ENCODE measurements at places on chromosomes 3 and 15. TPM values are rescaled to one million over a fixed set of nuclear protein-coding genes. Genes with fewer than 3 reads are reported as not detected.

Gene LSMEM2
- total RNA-seq, result not detected

Gene SNX33
- 30.9 TPM for total RNA-seq

Gene CPLX3
- not detected for total RNA-seq

Gene SERINC4
- total RNA-seq, result not detected

DNA sequence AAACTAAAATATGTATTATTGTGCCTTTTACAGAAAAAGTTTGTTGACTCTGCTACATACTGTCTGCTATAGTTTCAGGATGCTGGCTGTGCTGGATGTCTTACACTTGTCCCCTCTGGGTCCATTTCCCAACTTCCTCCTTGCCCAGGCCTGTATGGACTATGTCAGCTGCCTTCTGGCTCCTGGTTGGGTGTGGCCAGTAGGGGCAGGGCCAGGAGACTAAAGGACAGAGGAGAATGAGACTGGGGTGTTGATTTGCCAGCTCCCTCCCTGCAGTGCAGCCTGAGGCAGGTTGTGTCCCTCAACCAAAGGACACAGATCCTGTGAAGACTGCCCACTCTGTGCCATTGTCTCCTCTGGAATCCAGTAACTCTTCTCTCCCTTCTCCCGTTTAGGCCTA lies 90.6 kb upstream of the UBE2E2 start:
- no peak for DNase-seq

DNA sequence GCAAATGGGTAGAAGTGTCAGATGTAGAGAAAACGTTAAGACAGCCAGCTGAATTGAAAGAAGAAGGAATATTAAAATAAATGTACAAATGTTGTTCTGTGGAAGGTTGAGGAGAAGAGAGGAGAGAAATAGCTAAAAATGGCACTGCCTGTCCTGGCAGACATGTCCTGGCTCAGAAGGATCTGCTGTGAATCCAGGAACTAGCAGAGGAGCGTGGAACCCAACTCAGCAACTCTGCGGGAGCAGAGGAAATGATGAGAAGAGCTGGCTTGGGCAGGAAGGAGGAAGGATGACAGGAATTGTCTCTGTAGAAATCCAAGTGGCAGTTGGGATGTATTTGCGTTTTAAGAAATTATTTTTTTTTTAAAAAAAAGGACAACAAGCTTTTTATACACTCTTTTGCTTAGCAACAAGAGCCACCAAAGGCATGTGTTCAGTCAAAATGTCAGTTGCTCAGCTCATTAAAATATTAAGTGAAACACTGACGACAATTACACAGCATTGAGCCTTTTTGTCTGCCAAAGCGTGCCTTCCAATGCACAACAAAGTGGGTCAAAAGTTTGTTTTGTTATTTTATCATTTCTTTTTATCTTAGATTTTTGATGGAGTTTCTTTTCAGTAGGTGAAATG lies 16.1 kb downstream of the NANOGP8 start:
- no peak for DNase-seq

- DNase-seq, result no peak
These were observed 112.2 kb downstream of the DCLK3 start for GRCh38 chr3:36652104-36652503.

DNA sequence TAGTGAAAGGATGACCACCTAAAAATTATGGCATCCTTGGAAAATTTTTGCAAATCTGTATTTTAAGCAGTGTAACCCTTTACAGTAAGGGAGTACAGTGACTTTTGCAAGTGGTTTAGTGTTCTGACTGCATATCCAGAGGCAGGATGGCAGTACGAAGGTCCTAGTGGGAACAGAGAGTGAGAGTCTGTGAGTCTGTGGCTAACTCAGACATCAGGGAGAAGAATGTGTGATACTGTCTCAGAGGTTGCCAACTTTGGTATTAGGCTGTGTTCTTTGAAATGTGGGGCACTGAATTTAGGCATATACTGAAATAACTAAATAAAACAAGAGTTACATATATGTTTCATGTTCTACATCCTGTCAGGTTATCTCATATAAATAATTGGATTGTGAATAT lies 25.7 kb downstream of the PRKCI start:
- no peak for DNase-seq

- no peak for DNase-seq
These were observed 181.1 kb downstream of the PLCL2 start for GRCh38 chr3:17065881-17066280.

GRCh38 chr15:57322602-57323250 lies 53.6 kb upstream of the CGNL1 start:
- no peak for DNase-seq

DNA sequence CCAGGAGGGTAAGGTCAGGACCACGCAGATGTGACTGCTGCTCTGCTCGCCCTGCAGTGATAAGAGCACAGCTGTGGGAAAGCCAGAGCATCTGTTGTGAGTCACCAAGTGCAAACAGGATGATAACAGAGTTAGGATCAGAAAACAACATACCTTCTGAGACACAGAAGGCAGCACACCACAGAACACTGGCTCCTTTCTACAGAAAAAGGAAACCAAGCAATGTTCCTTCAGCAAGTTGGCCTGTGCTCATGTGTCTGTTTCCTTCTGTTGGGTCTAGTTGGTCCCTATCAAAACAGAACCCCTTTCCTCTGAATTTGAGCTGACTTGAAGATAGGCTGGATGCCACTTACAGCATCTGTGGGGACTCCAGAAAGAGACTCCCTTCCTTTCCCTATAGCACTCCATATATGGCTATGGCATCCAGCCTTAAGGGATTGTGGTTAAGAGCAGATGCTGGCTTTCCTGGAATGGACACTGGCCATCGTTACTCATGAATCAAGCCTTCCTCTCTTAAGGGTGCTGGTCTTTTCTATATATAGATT lies 440.7 kb upstream of the THBS1 start:
- DNase-seq, result no peak

- no peak for DNase-seq
These were observed 15.7 kb downstream of the ZBED2 start for GRCh38 chr3:111579495-111579894.

DNA sequence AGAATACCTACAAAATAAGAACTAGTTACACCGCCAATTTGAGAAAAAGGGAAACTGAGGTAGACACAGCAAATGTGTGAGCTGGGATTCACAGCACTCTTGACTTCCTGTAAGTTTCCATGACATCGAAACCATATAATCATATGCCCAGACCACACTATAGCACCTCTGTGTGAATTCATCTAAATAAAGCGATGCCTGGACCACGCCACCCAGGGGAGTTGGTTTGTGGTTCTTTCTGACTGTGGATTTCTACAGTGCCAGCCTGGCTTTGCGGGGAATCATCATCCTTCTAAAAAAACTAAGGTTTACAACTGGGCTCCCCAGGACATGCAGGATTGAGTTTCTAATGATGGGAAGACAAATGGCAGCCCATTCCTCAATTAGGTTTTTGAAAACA lies 23.5 kb upstream of the CA12 start:
- DNase-seq, result no peak

All from aorta (tissue), 5 donors.